ENCODE measurements at places on chromosomes 13 and 19.

GRCh38 chr19:11483366-11484111 lies 2.7 kb upstream of the ELAVL3 start:
- DNase-seq = no peak

DNA sequence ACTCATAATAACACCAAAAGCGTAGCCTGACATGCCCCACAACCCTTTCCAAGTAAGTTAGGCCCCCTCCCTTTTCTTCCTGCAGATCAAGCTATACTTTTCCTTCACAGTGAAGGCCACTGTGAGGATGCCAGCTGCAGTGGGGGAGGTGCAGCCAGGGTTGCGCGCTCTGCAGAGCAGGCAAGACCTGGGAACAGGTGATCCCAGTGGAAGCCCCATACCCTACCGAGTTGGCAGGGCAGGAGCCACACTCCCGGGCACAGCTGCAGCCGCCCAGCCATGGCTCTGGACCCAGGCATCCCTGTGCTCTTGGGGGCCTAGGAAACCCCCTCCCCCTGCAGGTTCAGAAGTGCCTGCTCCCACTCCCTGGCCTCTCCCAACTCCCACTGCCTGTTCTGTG lies 18.7 kb downstream of the MTMR6 start:
- no peak for DNase-seq

DNA sequence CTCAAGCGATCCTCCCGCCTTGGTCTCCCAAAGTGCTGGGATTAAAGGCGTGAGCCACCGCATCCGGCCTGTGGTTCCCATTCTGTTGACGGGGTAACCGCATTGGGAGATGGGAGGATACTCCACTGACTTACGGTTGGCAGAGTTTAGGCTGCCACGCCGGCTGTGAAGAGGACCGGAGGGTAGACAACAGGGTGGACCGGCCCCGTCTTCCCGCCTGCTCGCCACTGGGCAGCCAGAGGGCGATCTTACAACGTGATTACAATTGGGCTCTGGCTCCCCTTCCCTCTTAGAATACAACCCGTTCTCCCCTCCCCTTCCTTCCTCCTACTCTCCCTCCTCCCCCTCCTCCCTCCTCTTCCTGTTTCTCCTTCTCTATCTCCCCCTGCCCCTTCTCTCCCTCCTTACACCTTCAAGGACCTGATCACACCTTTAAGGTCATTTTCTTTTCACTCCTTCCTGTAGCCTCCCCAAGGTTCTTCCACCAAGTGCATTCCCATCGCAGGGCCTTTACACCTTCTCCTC lies 957 bp upstream of the CCDC194 start:
- DNase-seq = peak; percentile 75

DNA sequence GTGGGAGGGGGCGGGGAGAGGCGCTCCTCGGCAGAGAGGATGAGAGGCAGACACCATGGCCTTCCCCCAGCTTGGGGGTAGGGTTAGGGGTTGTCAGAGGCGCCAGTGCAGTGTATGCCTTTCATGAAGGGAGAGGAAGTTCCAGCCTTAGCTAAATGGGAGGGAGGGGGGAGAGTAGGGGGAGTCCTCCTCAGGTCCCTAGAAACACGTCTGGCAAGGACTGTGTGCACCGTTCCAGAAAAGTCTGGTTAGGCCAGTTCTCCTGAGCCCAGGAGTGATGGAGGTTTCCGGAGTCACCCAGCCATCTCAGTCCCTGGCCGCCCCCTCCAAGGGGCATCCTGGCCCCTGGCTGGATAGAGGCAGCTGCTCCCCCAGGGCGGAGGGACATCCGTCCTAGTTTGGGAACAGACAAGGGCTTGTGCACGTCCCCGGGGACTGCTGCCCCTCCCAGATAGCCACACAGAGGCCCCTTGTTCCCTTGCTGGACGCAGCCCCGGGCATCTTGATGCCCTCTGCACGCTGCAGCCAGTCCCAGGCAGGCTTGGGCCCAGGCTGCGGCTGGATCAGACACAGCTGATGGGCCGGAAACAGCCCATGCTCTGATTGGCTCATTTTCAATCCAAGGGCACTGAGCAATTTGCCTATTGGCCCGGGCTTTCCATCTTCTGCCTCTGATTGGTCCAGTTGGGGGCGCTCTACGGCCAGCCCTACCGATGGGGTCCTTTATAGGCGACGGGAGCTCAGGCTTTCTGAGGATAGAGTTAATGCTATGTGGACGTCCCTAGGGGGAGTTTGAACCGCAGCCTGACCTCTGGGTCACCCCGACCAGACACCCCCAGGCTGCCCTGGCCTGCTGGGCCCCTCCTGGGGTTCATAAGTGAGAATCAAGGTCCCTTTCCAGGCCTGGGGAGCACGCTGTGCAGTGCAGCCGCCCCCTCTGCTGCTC lies 3.8 kb downstream of the S1PR2 start:
- no peak for DNase-seq

- no peak for DNase-seq
Measured at GRCh38 chr13:28179974-28180373, 41.6 kb downstream of the PAN3 start.

GRCh38 chr19:16133818-16134217 lies 9.7 kb upstream of the HSH2D start:
- DNase-seq = no peak

DNA sequence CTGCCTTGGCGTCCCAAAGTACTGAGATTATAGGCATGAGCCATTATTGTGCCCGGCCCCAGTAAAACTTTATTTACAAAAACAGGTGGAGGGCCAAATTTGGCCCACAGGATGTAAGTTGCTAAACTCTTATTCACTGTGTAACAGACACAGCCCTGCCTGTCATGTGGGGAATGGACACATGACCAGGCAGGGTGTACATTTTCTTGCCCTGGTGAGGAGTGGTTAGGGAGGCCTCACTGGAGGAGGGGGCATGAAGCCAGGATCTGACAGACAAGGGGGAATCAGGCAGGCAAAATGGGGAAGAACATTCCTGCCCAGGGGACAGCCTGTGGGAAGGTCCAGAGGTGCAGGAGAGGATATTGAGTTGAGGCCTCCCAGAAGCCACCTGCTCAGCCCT lies 7.4 kb upstream of the PGLS start:
- DNase-seq = no peak

GRCh38 chr13:33080972-33081590 lies 64.9 kb downstream of the KL start:
- no peak for DNase-seq

DNA sequence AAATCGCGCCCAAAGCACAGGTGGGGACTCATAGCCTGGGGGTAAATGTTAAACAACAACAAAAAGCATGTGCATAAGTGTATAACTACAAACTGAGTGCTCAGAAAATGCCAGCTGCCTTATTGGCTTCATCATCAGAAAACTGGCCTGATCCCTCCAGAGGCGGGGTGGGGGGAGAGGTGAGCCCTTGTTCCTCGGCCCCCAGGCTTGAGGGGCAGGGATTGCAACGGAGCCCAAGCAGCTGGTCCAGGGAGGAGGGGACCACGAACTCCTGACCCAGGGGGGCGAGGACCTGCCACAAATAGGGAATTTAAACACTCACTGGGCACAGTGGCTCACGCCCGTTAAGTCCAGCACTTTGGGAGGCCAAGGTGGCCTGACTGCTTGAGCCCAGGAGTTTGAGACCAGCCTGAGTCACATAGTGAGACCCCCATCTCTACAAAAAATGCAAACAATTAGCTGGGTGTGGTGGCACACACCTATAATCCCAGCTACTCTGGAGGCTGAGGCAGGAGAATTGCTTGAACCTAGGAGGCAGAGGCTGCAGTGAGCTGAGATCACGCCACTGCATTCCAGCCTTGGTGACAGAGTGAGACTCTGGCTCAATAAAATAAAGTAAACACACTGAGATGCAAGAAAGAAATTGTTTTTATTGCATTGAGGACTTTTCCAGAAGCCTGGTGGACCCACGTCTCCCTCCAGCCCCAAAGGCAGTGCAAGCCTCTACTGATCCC lies 8.7 kb downstream of the SIRT6 start:
- DNase-seq = no peak

DNA sequence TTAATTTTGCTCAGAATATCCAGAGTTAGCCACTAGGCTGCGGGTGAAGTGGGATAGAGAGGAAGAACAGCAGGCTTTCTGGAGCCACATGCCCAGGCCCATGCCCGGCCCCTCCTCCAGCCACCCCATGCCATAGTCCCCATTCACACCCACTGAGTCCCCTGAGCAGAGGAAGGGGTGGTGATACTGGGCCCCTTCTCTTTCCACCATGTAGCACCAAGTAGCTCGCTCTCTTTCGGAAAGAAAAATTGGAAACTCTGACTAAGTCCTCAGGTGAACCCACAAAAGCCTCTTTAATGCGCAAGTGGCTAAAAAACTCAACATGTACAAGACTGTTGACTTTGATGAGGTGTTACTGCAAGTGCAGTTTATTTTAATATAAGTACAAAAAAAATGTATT lies 76.7 kb upstream of the GPR183 start:
- peak; percentile 28 for DNase-seq

DNA sequence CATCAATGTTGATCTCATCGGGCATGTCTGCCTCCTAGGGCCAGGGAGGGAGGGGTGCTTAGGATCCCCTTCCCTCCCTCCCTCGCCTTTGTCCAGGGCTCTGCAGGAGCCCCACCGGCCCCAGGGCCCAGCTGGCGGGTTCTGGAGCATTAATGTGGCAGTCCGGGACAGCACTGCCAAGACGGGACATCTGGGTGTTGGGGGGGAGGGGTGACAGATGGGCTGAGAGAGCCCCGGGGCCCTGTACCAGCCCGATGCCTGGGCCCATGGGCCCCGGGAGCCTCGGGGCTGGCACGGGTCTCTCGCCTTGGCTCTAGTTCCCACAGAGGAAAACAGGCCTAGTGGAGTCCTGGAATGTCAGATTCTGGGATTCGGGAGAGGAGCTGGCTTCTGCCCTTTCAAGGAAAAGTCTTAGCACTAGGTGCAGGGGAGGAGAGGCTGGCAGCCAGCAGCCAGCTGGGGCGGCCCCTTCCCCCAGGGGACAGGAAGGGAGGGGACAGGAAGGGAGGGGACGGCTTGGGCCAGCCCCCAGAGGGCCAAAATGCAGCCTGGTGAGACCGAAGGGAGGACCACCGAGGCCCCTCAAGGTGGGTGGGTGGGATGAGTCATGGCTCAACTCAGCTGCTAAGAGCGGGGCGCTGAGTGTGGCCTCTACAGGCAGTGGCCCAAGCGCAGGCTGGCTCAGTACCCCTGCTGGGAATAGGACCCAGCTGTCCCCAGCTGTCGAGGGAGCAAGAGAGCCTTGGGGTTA lies 3.1 kb downstream of the PPP1R14A start:
- DNase-seq = no peak

- DNase-seq = no peak
Measured at GRCh38 chr19:12485052-12485416, 418 bp upstream of the ZNF709 start.

All from stimulated activated CD4-positive, alpha-beta T cell treated with anti-CD3 and anti-CD28 coated beads, Interleukin-1b, Interleukin-23, amount 100 ng/mL, for 4 hours (primary cell).